ENCODE measurements at places on chromosomes 16 and 17.

DNA sequence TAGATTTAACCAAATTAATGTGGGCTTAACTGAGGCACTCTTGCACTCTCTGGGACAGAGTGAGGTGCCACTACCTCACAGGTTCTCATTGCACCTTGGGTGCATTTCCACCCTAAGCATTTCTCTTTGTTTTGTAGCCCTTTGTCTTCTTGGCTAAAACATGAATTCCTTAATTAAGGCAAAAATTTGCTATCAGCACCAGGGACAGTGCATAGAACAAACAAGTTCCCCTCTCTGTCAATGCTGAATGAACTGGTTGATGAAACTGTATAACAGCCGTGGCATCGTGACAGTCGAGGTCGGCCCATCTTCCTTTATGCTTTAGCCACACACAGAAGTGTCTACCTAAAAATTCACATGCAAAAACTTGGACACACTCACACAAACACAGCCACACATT is 74.8 kb downstream of the HS3ST2 start:
- no peak for DNase-seq

GRCh38 chr17:39209317-39210092 is 9.4 kb downstream of the RPL19 start:
- DNase-seq: peak; percentile 84

DNA sequence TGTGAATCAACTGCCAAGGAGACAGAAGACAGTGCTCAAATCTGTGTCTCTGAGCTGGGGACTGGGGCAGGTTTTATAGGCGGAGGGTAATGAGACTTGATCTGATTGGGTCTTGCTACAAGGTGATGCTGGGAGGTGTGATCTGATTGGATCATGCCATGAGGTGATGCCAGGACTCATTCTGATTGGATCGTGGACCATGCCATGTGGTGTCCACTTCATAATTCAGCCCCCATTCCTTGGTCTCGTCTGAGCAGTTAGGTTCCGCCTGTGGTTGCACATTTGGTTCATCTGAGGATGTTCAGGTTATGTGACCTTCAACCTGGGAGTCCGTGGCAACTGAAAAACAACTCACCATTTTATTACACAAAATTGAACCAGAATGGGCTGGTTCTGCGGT is 41.0 kb downstream of the OTOA start:
- DNase-seq: no peak

GRCh38 chr17:45098081-45098868 is 34.0 kb downstream of the PLCD3 start:
- DNase-seq: no peak

DNA sequence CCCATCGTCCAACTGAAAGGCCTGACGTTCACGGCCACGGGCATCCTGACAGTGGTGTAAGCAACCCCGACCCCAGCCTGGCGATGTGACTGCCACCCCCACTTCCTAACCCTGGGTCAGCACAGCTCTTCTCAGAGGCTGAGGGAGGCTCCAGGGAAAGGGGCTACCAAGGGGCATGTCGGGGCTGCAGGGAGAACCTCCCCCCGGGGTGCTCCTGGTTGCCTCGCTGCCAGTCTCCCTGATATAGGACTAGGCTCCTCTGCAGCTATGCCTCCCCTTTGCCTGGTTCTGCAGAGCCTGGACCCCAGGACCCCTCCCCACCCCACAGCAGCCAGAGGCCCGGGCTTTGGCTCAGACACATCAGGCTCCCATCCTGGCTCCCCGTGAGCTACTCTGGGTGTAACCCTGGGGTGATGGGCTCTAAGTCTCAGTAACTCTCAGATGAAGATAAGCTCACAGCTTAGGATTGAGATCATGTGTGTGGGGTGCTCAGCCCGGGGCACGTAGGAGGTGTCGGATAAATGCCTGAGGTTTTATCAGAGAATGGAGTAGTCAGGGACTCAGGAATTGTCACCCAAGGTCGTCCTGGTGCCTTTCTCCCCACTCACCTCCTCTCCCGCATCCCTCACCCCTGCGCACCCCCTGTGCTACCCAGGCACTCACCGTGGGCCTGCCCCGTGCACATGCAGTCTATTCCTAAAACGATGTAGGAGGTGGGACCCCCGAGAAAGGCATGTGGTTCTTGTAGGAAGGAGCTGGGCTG is 10.6 kb downstream of the ITGAD start:
- no peak for DNase-seq

- DNase-seq: no peak
These were observed at the start of gene IL34 for GRCh38 chr16:70646260-70647241. Gene IL34 (plus strand): TSS chr16:70646559. CDS start chr16:70646948, 389 bp downstream.

- DNase-seq: no peak
These were observed 108.7 kb downstream of the TRIM37 start for GRCh38 chr17:58997756-58998553.

GRCh38 chr17:82107341-82107860 is 9.4 kb upstream of the FASN start:
- DNase-seq: no peak

DNA sequence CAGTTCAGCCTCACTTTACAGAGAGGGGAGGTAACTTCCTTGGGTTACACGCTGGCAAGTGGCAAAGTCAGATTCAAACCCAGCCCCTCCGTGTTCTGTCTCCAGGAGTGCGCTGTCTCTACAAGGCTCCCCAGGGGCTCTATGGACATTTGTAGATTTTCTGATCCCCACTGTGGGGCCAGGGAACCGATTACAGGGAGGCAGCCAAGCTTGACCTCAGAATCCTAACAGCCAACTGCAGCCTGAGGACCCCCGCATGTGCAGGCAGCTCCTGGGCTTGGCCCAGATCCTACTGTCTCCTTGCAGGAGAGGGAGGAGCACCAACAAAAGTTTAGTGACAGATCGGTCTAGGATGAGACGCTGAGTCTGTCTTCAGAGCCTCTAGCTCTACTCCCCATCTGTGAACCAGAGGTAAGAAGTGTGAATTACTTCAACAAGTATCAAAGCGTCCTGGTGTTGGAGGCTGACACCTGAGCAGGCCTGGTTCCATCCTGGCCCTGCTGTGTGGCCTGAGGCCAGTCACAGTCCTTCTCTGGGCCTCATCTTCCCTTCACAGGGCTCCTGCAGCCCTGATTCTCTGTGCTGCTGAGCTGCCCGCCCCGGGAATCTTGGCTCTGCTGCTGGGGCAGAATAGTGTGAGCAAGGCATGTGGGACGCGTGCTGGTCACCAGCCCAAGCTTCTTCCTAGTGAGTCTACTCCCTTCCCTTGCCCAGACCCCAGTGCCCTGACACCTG is 9.2 kb upstream of the NATD1 start:
- DNase-seq: no peak

GRCh38 chr17:39950871-39951348 is 11.9 kb upstream of the GSDMA start:
- DNase-seq: no peak

DNA sequence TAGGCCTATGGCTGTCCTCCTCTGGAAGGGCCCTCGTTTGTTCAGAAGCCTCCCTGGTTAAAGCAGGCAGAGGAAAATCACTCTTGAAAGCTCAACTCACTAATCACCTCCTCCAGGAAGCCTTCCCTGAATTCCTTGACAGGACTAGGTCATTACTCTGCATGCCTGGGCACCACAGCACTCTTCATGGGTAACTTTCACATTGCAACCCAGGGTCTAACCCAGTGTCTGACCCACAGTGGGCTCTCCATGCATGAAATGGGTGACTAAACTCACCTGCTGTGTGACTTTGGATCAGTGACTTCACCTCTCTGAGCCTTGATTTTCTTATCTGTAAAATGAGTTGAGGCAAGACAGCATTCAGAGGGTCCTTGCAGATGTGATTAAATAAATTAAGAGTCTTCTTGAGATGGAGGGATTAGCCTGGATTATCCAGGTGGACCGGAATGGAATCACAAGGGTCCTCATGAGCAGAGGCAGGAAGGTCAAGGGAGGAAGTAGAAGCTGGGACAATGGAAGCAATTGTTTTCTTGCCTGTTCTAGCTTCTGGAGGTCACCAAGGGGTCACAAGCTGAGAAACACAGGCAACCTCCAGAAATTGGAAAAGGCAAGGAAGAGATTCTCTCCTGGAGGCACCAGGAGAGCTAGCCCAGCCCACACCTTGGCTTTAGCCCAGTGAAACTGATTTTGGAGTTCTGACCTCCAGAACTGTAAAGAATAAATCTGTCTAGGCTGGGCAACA is 3.8 kb upstream of the RAI1 start:
- no peak for DNase-seq

- no peak for DNase-seq
These were observed 555.3 kb downstream of the MAF start for GRCh38 chr16:79045191-79045590.

GRCh38 chr16:80079072-80079471 is 461.7 kb upstream of the DYNLRB2 start:
- no peak for DNase-seq

DNA sequence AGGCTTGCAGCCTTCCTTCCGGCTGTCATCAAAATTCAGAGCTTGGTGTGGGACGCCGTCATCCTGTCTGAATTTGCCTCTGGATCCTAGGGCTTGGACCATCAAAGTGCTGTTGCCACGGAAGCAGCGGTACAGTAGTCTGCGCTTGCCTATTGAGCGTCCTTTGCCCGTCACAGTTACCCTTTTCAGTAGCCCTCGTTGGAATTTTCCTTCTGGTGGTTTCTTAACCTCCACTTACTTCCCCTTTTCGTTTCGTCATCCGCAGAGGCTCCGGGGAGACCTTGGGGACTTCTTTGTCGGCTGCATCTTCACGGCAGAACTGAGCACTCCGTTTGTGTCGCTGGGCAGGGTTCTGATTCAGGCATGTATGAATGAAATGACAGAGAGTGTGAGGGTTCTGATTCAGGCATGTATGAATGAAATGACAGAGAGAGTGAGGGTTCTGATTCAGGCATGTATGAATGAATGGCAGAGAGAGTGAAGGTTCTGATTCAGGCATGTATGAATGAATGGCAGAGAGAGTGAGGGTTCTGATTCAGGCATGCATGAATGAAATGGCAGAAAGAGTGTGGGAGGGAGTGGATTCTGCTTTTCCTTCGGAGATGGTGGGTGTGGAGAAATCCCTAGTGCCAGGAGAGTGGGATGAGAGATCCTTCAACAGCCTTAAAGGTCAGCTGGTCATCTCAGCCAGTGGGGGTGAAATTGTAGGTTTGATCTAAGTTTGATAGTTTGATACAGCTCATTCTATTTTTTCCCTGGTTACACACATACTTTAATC is 8.0 kb downstream of the TLCD3A start:
- DNase-seq: peak; percentile 79

GRCh38 chr16:4682616-4683254 is 10.6 kb upstream of the NUDT16L1 start:
- peak; percentile 65 for DNase-seq

- DNase-seq: no peak
These were observed 75.3 kb downstream of the KSR1 start for GRCh38 chr17:27531469-27531961.

DNA sequence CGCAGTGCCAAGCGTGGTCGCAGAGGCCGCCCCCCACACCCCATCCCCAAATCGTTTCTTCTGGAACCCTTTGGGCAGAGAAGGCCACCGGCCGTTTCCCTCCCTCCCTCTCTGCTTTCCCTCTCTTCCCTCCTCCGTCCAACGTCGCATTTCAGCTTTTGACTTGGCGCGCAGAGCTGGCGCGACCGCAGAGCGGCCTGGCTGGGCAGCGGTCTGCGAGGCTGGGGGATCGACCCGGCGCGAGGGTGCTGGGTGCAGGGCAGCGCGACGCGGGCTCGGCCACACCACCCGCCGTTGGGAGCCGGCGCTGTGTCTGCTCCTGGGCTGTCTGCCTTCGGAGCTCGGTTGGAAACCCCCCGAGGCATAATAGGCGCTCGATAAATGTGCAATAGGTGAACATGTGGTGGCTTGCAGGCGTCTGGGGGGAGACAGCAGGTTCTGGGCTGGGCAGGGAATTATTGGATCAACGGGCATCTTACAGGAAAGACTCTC is 2.8 kb upstream of the NTN3 start:
- no peak for DNase-seq

DNA sequence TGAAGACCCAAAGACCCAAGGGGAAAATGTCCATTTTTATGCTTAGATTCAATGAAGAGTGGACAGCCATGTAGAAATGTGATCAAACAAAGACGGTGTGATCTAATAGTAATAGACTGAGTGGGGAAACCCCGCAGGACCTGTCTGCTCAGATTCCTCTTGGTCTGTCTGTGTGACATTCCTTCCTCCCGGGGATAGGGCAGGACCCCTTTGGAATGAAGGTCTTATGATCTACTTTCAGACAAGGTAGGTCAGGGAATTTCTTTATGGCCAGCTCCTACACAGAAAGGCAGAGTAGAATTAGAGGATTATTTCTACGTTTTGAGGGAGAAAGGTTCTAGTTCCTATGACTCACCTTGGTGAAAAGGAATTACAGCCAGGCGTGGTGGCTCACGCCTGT is 267.6 kb downstream of the STX8 start:
- no peak for DNase-seq

GRCh38 chr16:55048745-55049144 is 118.1 kb downstream of the IRX5 start:
- no peak for DNase-seq

DNA sequence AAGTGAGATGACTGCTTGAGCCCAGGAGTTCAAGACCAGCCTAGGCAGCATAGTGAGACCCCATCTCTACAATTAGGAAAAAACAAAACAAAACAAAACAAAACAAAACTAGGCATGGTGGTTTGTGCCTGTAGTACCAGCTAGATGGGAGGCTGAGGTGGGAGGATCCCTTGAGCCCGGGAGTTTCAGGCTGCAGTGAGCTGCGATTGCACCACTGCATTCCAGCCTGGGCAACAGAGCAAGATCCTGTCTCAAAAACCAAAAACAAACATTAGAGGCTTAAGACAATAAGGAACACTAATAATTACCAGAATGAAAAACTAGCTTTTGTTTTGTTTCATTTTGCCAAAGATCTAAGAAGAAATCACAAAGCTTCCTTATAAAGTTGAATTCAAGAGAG is 69.2 kb downstream of the GPRC5B start:
- no peak for DNase-seq

DNA sequence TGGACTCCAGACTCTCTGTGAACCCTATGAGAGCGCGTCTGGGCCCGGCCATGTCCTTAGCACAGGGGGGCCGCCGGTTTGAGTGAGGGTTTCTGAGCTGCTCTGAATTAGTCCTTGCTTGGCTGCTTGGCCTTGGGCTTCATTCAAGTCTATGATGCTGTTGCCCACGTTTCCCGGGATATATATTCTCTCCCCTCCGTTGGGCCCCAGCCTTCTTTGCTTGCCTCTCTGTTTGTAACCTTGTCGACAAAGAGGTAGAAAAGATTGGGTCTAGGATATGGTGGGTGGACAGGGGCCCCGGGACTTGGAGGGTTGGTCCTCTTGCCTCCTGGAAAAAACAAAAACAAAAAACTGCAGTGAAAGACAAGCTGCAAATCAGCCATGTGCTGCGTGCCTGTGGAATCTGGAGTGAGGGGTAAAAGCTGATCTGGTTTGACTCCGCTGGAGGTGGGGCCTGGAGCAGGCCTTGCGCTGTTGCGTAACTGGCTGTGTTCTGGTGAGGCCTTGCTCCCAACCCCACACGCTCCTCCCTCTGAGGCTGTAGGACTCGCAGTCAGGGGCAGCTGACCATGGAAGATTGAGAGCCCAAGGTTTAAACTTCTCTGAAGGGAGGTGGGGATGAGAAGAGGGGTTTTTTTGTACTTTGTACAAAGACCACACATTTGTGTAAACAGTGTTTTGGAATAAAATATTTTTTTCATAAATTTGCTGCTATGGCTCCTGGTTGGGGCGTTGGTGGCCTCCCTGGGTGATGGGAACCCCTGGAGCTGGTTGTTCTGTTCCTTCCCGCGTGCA is 23.1 kb downstream of the STAT5A start:
- peak; percentile 71 for DNase-seq

- no peak for DNase-seq
These were observed 674 bp downstream of the TOM1L1 start for GRCh38 chr17:54901230-54901822.
